Esophagus squamous epithelium (tissue), 5 donors: ENCODE measurements at places on chromosomes 1 and 21.

DNA sequence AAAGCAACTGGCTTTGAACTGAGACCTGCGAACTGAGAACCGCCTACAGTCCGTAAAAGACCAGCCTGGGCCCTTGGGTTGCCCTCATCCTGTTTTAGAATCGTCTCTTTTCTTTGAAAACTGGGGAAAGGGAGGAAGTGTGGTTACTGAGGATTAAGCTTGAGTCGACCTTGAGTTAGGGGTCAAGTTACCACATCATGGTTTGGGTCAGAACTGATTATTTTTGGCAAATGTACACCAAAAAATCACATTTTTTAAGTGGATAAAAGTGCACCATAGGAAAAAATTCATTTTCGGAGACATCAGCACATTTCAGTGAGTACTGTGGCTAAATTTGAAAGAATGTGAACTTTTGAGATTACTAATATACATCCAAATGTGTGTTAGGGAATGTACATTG, 76.9 kb upstream of the KAZN start:
- no peak overlapping the region for H3K4me3 ChIP-seq
- H3K27ac ChIP-seq, result peak overlapping the region; percentile 56
- no peaks in the 10 kb centered on the region for H3K27me3 ChIP-seq
- no peaks in the 10 kb centered on the region for H3K36me3 ChIP-seq
- DNase-seq, result no peak
- peaks cover 78% of the 10 kb centered on the region for H3K4me1 ChIP-seq

DNA sequence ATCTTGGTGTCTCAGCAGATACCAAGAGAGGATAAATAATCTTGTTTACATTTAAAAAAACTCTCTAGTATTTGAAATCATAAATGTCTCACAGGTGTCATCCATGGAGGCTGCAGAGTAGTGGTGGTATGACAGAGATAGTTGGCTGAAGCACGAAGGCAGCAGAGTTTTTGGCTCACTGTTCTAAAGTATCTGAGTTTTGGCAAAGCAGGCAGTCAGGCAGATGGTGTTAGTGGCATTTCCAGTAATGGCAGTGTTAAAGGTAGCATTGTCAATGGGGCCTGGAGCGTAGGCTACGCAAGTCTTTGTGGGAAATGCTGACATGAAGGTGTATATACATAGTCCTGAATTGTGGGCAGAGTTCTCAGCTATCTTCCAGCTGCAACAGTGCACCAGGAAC, 68.5 kb upstream of the HSD17B7 start:
- H3K4me3 ChIP-seq, result no peak overlapping the region
- no peaks in the 10 kb centered on the region for H3K36me3 ChIP-seq
- DNase-seq, result no peak
- H3K4me1 ChIP-seq, result peaks cover 11% of the 10 kb centered on the region
- H3K27ac ChIP-seq, result no peak overlapping the region
- no peaks in the 10 kb centered on the region for H3K27me3 ChIP-seq

- H3K27ac ChIP-seq, result no peak overlapping the region
- peaks cover 4% of the 10 kb centered on the region for H3K4me1 ChIP-seq
- no peak for DNase-seq
- H3K4me3 ChIP-seq, result no peak overlapping the region
- peaks cover 9% of the 10 kb centered on the region for H3K36me3 ChIP-seq
Measured at GRCh38 chr1:222592171-222592570, 2.4 kb upstream of the TAF1A start.

DNA sequence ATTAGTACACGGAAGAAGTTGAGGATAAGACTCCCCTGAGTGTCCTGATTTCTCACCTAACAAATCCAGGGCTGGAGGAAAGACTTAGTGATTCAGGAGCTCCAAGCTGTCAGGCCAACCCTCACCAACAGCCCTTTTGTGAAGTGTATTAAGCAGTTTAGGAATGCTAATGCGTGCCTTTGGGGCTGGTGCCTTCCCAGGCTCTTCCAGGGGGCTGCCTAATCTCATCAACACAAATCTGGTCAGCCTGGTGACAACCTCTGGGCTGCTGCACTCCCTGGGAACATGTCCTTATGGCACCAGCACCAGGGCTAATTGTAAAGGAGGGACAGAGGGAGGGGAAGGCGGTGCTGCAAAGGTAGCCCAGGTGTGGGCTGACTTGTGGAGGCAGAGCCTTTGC, 15.5 kb downstream of the CSMD2 start:
- H3K4me1 ChIP-seq, result no peaks in the 10 kb centered on the region
- H3K27me3 ChIP-seq, result no peaks in the 10 kb centered on the region
- DNase-seq, result no peak
- no peak overlapping the region for H3K27ac ChIP-seq
- no peak overlapping the region for H3K4me3 ChIP-seq

DNA sequence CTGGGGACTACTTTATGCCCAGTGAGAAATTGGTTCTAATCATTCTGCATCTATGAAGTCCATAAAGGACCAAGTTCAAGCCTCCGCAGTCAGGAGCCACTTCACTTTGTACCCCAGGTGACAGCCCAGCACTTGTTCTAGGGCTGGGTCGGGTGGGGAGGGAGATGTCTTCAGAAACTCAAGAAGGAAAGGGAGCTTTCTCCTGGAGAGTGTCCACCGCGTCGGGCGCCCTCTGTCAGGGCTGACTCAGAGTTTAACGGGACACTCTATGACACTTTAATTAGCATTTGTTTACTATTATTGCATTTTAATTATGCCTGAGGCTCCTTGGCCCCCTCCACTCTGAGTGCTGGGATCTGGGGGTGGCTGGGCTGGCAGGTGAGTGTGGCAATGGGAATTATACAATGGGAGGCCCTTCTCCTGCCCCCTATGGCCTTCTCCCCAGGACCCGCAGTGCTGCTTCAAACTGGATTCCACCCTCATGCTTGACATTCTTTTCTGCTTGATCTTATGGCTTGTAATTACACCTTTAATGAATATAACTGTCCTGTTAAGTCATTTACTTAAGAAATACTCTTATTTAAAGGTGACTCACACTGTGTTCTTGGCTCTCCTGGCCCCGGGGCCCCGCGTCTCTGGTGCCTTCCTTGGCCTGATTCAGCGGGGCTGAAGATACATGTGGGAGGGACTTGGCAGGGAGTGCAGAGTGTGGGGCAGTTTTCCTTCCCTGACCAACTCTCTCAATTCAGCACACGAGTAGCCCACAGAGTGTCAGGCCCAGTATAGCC, 136.6 kb downstream of the PLXNA2 start:
- no peak overlapping the region for H3K27ac ChIP-seq
- H3K4me3 ChIP-seq, result no peak overlapping the region
- H3K36me3 ChIP-seq, result peaks cover 5% of the 10 kb centered on the region

GRCh38 chr1:236465231-236465958, 58.4 kb upstream of the LGALS8 start:
- peaks cover 4% of the 10 kb centered on the region for H3K4me1 ChIP-seq
- H3K27me3 ChIP-seq, result no peaks in the 10 kb centered on the region
- H3K36me3 ChIP-seq, result no peaks in the 10 kb centered on the region
- no peak overlapping the region for H3K4me3 ChIP-seq

- H3K36me3 ChIP-seq, result peaks cover 22% of the 10 kb centered on the region
- H3K27me3 ChIP-seq, result no peaks in the 10 kb centered on the region
- peak overlapping the region; percentile 64 for H3K27ac ChIP-seq
Measured at GRCh38 chr1:10161541-10162290, 48.7 kb upstream of the KIF1B start.

DNA sequence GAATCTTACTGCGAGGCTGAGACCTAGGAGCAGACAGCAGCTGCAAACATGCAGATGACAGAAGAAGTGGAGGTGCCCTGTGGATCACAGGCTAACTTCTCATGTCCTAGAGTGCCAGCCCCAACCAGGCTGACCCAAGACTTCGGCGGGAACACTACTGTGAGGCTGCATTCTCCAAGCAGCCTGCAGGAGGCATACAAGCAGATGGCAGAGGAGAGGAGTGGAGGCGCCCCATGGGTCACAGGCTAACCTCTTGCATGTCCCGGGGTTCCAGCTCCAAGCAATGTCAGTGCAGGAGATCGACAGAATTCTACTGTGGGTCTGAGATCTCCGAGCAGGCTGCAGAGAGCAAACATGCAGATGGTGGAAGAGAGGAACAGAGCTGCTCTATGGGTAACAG, 98.1 kb upstream of the ZNF678 start:
- no peak for DNase-seq
- H3K27ac ChIP-seq, result no peak overlapping the region
- H3K4me3 ChIP-seq, result no peak overlapping the region
- peaks cover 27% of the 10 kb centered on the region for H3K27me3 ChIP-seq
- no peaks in the 10 kb centered on the region for H3K4me1 ChIP-seq
- no peaks in the 10 kb centered on the region for H3K36me3 ChIP-seq

GRCh38 chr1:30535595-30536325, 187.6 kb downstream of the MATN1 start:
- no peak for DNase-seq
- no peak overlapping the region for H3K27ac ChIP-seq
- H3K27me3 ChIP-seq, result no peaks in the 10 kb centered on the region
- no peaks in the 10 kb centered on the region for H3K36me3 ChIP-seq

GRCh38 chr1:218139761-218140160, 145.3 kb upstream of the RRP15 start:
- H3K36me3 ChIP-seq, result no peaks in the 10 kb centered on the region
- H3K4me1 ChIP-seq, result no peaks in the 10 kb centered on the region
- no peak for DNase-seq
- no peak overlapping the region for H3K27ac ChIP-seq
- H3K27me3 ChIP-seq, result no peaks in the 10 kb centered on the region
- no peak overlapping the region for H3K4me3 ChIP-seq

DNA sequence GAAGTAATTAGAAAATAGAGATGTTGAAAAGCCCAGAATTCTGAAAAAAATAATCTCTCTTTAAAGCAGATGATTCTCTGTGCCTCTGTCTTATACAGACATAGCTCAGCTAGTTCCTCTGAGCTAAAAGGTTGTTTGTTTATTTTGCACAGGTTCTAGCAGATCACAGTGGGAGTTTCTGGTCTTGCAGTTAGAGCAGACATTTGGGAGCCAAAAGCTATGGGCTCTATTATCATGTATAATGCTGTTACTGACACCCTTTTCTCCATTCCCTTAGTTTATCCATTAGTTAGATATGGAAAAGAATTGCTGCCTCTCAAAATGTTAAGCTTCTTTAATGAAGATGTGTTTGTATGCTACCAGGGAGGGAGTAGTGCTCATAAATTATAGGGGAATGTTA, 20.5 kb upstream of the CD55 start:
- no peak for DNase-seq
- no peaks in the 10 kb centered on the region for H3K27me3 ChIP-seq
- no peaks in the 10 kb centered on the region for H3K36me3 ChIP-seq
- H3K4me1 ChIP-seq, result no peaks in the 10 kb centered on the region

GRCh38 chr21:26708223-26708800, 135.2 kb upstream of the CYYR1 start:
- no peaks in the 10 kb centered on the region for H3K36me3 ChIP-seq
- no peaks in the 10 kb centered on the region for H3K27me3 ChIP-seq
- H3K4me3 ChIP-seq, result no peak overlapping the region
- H3K27ac ChIP-seq, result no peak overlapping the region
- DNase-seq, result no peak
- H3K4me1 ChIP-seq, result no peaks in the 10 kb centered on the region

DNA sequence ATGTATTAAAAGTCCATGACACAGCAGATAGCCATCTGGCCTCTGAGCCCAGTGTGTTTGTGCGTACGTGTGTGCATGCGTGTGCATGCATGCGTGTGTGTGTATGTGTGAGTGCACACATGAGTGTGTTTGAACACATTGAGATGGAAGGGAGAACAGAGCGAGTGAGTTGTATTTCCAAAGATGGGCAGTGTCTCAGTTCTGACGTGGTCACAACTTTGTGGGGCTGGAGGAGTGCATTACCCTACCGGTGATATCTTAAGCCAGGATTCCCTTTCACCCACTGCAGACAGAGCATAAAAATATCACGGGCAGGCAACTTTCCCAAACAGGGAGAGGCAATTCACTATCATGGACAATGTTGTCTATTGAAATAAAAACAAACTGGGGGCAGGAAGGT, 27.8 kb downstream of the IRF2BP2 start:
- DNase-seq, result no peak
- peaks cover 8% of the 10 kb centered on the region for H3K4me1 ChIP-seq
- no peak overlapping the region for H3K4me3 ChIP-seq
- no peaks in the 10 kb centered on the region for H3K27me3 ChIP-seq
- H3K27ac ChIP-seq, result peak overlapping the region; percentile 77

- no peak overlapping the region for H3K4me3 ChIP-seq
- DNase-seq, result no peak
- peak overlapping the region; percentile 71 for H3K27ac ChIP-seq
- H3K27me3 ChIP-seq, result no peaks in the 10 kb centered on the region
Measured at GRCh38 chr1:201916649-201917249, 28.1 kb downstream of the SHISA4 start.

- H3K27me3 ChIP-seq, result no peaks in the 10 kb centered on the region
- no peak for DNase-seq
- no peak overlapping the region for H3K4me3 ChIP-seq
- H3K36me3 ChIP-seq, result peaks cover 40% of the 10 kb centered on the region
Measured at GRCh38 chr21:31253684-31254083, 90.4 kb downstream of the TIAM1 start.

GRCh38 chr1:172446547-172446946, 2.7 kb upstream of the PIGC start:
- H3K4me3 ChIP-seq, result no peak overlapping the region
- no peak overlapping the region for H3K27ac ChIP-seq
- DNase-seq, result no peak
- peaks cover 67% of the 10 kb centered on the region for H3K4me1 ChIP-seq

GRCh38 chr21:34545079-34545884, 33.3 kb upstream of the KCNE1 start:
- DNase-seq, result no peak
- peaks cover 19% of the 10 kb centered on the region for H3K4me1 ChIP-seq

GRCh38 chr1:92273039-92273438, 25.7 kb downstream of the GLMN start:
- DNase-seq, result no peak
- H3K4me3 ChIP-seq, result no peak overlapping the region
- H3K36me3 ChIP-seq, result no peaks in the 10 kb centered on the region
- H3K27me3 ChIP-seq, result no peaks in the 10 kb centered on the region
- no peak overlapping the region for H3K27ac ChIP-seq

GRCh38 chr1:224177356-224177999, 5.6 kb upstream of the DEGS1 start:
- H3K4me1 ChIP-seq, result peaks cover 11% of the 10 kb centered on the region
- H3K4me3 ChIP-seq, result no peak overlapping the region
- no peak overlapping the region for H3K27ac ChIP-seq
- DNase-seq, result no peak

DNA sequence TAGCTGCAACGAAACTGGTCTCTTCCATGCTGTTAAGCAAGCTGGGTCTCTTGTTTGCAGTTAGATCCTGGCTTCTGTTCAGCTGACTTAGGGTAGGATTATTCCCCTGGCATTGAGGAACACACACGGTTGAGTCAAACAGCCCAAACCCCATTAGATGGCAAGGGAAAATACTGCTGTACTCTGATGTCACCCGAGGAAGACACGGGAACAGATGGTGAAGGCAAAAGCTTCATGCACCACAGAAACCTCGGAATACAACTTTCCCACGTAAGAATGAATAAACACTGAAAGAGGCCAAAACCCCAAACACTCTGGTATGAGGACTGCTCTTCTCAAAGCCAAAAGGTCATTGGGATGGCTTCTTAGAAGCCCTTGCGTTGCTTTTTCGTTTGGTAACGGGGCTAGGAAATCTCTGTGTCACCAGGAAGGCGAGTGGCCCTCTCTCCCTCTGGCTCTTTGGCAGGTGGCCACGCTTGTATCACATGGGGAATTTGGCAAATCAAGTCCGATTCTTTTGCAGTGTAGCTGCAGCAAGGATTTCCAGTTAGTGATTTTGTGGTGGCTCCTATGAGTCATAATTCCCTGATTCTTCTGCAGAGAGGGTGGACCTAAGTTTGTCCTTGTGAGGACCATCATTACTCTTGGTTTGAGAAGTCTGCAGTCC, 16.7 kb upstream of the LYST start:
- H3K27ac ChIP-seq, result peak overlapping the region; percentile 82
- H3K4me3 ChIP-seq, result no peak overlapping the region
- H3K36me3 ChIP-seq, result no peaks in the 10 kb centered on the region
- DNase-seq, result peak; percentile 6
- peaks cover 12% of the 10 kb centered on the region for H3K4me1 ChIP-seq
